ENCODE measurements at places on chromosomes 11 and 22.

DNA sequence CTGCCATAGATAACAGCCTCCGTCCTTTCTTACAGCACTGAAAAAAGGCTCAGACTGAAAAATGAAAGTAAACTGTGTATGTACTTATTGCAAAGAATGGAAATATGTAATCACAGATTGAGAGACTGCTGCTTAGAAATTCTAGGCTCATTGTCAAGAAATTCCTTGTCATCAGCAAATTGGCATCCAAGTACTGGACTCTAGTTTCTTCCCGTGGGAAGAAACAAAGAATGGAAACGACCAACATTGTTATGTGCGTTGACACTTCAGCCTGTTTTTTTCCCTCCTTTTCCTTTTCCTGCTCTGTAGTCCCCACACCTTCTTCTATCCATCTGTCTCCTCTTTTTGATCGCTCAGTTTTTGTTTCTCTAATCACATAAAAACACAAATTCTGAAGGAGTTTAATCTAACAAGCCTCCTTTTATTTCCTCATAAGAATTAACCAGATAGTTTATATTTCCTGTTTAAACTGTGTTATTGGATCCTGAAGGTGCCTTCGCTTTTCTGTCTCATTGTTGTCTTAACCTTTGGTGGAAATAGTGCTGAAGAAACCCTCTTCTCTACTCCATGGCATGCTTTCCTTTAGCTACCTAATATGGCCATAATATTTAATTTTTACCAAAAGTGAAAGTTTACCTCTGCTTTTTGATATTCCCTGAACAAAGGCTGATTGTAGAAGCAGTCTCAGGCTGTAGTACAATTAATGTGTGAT is 20.0 kb upstream of the CASP12 start:
- no peak for DNase-seq

GRCh38 chr22:23182309-23183060 is 2.2 kb downstream of the BCR start:
- no peak for DNase-seq

- DNase-seq: no peak
Observed at GRCh38 chr11:113447621-113448315, 27.4 kb downstream of the DRD2 start.

DNA sequence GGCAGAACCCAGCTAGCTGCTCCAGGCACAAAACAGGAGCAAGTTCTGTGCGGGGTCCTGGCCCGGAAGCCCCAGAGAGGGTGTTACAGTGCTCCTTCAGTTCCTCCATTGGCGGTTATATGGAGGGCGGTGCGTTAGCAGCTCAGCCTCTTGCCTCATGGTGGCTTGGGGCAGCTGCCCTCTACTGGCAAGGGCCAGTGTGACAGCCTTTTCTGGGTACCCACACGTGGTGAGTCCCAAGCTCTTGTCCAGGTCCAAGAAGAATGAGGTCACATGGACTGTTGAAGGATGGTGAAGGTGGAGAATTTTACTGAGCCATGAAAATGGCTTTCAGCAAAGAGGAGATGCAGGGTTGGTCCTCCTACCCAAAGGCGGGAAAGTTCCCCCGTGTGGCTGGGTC is 100.5 kb downstream of the WT1 start:
- no peak for DNase-seq

DNA sequence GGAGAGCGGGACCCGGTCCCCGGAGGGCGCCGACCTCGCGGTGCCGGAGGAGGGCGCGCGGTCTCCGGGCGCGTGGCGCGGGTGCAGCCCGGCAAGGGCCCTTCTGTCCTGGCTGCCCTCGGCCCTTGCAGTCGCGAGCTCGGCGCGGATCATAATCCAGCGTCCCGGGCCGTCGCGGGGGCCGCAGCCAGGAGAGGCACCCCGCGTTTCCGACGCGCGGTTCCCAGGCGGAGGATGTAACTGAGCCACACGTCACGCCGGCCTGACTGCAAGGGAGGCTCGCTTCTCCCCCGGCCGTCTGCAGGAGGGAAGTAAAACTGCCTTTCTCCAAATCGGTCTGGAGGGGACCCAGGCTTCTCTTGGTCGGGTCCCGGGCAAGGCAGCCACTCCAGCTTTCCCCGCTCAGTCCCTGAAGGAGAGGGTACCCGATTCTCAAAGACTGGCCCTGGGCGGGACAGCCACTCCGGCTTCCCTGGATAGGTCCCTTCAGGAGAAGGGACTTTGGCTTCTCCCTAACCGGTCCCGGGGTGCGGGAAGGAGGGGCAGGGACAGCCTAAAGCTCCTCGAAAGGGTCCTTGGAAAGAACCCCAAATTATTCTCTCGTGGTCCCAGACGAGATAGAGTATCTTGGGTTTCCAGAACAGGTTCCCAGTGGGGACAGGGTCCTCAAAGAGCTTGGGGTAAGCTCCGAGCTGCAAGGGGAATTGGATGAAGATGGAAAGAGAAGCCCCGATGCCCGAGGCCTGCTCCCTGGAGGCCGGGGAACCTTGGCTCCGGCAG is 836 bp downstream of the SPON1 start:
- no peak for DNase-seq

GRCh38 chr11:132161403-132162078 is 791.1 kb downstream of the NTM start:
- DNase-seq: no peak

DNA sequence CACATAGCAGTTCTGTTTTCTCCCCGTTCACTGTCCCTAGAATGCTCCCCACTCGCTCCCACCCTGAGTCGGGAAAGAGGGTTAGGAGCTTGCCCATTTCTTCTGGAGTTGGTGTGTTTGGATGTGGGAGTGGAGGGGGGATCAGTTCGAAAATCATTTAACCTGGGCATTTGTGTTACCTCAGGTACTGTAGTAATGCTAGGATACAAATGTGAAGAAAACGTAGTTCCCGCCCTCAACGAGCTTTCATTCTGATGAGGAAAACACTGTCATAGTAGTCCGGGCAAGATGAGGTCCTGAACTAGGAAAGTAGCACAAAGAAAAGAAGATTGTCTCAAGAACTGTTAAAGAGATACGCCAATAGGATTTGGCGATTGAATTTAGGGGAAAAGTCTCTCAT is 539 bp downstream of the SDHD start:
- no peak for DNase-seq

DNA sequence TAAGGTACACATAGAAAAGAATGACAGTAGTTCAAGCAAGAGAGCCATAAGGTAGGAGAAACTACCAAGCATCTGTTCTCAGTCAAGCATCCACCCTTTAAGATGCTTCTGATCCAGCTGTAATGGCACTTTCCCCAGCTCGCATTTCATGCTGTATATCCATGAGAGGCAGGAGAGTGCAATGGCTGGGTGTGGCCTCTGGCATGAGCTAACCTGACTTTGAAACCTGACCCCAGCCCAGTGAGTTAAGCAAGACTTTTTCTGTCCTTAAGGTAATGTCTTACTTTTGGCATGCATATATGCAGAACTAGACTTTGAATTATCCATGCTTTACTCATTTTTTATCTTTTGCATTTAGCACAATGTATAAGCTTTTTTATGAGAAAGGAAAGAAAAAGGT is 79.8 kb upstream of the CNTN5 start:
- DNase-seq: no peak

GRCh38 chr11:130449996-130450769 is 1.7 kb downstream of the ADAMTS15 start:
- DNase-seq: peak; percentile 94

DNA sequence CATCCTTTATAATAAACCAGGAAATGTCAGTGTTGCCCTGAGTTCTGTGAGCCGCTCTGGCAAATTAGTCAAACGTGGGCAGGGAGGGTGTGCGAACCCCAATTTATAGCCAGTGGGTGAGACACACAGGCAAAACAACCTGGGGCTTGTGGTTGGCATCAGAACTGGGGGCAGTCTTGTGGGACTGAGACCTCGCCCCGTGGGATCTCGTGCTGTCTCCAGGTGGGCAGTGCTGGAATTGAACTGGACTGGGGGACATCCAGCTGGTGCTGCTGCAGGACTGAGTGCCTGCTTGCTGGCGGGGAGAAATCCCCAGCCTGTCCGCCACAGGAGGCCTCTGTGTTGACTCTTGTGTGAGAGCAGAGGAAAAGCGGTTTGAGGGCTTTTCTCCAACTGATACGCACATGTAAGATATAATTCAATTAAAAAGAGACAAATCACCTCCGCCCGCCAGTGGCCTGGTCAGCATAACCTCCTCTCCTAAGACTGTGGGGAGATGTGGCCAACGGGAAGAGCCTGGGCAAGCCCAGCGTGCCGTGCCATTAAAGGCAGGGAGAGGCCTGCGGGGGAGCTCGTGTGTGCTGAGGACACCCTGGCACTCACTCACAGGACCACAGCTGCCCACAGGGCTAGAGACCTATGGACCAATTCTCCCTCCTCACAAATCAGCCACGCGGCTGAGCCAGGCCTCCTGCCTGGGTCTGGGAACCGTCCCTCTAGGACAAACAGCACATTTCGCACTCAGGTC is 18.4 kb downstream of the SULT4A1 start:
- DNase-seq: no peak

DNA sequence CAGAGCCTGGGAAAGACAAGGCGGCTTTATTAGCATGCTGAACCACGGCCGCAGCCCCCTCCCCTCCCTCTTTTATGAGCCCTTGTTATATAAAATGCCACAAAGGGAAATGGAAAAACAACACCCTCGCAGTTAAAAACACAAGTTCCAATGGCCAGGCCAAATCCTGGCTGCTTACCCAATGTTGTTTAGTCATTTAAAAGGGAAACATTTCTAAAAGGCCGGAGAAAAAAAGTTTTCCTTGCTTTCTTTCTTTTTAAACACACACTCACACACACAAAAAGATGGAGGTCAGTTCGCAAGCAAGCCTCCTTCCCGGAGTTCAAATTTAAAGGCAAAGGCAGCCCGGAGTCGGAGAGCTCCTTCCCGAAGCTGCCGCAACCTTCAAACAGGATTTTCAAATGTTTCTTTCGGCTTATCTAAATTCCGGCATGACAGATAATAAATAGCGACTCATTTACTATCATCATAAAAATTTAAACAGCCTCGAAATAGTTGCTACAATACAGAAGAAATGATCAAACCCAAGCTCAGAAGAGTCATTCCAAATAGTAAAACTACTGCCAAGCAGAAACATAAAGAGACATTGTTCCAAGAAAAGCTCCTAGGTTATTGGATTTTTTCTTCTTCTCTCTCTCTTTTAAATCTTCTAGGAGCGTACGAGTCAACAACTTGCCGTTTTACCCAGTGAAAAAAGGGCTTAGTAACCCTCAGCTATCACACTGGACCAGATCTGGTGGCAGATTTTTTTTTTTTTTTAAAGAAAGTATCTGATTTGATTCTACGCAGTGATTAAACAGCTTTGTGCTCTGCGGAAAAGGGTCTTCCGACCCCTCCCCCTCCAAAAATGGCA is 3.5 kb downstream of the PHF21B start:
- DNase-seq: no peak

- DNase-seq: no peak
Observed at GRCh38 chr11:18294862-18295261, 27.1 kb downstream of the HPS5 start.

DNA sequence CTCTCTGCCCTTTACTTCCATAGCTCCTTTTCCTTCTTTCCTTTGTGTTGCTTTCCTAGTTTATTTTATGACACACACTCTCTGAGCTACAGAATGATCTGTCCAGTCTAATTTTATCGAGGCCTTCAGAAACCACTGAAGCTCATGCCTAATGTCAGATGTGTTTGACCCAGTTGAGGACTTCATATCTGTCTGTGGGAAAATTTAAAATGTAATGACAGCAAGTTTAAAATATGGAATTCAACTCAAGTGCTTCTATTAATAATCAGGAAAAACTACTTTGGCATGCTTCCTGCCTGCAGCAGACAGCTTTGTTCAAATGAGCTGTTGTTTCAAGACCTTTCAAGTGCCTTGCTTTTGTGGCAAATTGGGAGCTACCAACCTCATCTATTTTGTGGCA is 261.8 kb upstream of the MTNR1B start:
- DNase-seq: no peak

- DNase-seq: no peak
Observed at GRCh38 chr22:31036671-31037550, 44.2 kb upstream of the SMTN start.

DNA sequence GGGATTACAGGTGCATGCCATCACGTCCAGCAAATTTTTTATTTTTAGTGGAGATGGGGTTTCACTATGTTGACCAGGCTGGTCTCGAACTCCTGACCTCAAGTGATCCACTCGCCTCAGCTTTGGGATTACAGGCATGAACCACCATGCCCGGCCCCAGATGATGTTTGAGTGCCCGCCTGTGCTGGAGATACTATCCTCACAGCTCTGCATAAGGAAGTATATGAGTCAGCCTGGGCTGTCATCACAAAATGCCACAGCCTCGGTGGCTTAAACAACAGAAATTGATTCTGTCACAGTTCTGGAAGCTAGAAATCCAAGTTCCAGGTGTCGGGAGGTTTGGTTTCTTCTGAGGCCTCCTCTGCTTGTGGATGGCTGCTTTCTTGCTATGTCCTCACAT is 119.3 kb downstream of the OSBP2 start:
- no peak for DNase-seq

GRCh38 chr11:109422870-109423465 is 978 bp downstream of the C11orf87 start:
- DNase-seq: no peak

- DNase-seq: no peak
Observed at GRCh38 chr11:61599968-61600710, 19.3 kb upstream of the SYT7 start.

- no peak for DNase-seq
Observed at GRCh38 chr22:43887391-43887790, 4.4 kb downstream of the PNPLA5 start.

DNA sequence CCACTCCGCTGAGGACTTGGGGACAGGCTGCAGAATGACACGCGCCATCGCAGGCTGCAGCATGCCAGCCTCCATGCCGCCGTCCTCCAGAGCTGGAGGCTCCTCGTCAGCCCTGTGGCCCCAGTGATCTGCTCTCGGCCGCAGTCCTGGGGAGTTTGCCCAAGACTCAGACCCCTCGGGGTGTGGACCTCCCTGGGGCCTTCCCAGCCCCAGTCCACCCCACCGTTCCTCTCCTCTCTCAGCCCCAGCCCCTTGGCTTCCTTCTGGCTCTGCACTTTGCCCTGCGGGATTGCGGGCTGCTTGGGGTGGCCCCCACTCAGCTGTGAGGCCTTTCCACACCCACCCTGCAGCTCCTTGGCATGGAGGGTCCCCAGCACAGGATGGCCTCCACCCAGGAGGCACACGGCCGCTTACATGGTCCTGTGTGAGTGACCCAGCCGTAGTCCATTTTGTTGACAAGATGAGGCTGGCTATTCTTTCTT is 414.9 kb downstream of the TBC1D22A start:
- DNase-seq: no peak

DNA sequence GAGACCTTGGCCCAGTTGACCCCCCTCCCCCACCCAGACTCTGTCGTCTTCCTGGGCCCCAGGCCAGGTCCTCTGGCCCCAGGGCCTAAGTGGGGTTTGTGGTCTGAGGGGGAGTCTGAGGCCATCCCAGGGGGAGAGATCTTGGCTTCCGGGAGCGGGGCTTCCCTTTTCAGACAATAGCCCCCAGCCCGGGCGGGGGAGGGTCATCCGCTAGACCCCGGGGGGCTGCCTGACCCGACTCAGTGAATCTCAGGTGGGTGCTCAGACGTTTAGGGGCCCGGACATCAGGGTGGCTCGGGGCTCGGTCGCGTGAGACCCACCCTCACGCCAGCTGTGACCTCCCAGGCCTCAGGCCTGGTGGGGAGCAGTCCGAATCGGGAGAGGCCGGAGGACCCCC is 609 bp downstream of the MAPK11 start:
- DNase-seq: no peak
